ENCODE measurements at places on chromosomes 12 and 14.

DNA sequence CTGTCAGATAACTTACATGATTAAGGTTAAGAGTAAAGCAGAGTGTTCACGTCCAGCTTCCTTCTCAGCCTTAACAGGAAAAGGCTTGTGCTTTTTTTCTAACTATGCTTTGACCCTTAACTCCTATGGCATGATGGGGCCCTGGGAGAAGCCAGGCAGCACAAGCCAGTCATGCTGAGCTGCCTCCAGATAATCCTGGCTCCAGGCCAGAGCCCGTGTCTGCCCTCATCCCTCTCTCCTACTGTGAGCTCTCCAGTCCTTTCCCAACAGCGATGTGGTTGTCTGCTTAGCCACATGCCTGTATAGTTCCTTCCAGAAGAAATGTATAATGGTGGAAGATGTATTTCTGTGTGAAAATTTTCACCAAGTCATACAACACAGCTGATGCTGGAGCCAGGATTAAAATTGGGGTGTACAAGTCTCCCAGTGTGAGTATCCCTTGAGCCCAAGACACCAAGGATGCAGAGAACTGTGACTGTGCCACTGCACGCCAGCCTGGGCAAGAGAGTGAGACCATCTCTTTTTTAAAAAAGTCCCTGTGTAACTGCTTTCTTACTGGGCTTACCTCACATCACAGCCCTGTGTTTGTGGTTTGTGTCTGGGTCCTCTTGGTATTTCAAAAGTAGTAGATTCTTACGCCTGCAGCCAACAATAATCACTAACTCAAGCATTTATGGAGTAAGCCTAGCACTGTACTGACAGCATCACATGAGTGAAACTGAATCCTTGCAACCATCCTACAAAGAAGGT lies 7.9 kb upstream of the ITFG2 start:
- no peak for DNase-seq

DNA sequence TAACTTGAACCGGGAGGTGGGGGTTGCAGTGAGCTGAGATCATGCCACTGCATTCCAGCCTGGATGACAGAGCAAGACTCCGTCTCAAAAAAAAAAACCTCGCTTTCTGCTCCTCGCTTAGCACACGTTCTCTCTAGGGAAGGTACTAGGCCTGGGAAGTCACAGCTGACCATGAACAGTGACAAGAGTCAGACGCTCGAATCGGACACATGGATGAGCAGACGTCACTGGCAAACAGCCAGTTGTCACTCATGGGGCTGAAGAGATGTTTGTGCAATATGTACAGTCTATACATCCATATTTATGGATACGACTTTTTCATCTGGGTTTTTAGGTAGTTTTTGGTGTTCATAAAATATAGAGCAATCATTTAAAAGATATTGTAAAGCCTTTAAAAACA lies 19.4 kb downstream of the TCHP start:
- no peak for DNase-seq

- DNase-seq, result no peak
These were observed 1.8 kb downstream of the GDF3 start for GRCh38 chr12:7693793-7694192.

DNA sequence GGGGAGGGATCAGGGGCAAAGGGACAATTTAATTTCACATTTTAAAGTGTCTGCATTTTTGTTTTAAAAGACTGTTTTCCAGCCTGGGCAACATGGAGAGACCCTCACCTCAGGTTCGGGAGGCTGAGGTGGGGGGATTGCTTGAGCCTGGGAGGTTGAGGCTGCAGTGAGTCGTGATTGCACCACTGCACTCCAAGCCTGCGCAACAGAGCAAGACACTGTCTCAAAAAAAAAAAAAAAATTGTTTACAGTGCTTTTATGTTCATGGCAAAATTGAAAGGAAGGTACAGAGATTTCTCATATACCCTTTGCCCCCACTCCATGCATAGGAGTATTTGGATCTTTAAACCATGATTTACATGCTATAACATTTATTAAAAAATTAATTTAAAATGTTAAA lies 16.4 kb upstream of the HVCN1 start:
- no peak for DNase-seq

GRCh38 chr14:34650786-34651584 lies 21.0 kb upstream of the SNX6 start:
- DNase-seq, result no peak

DNA sequence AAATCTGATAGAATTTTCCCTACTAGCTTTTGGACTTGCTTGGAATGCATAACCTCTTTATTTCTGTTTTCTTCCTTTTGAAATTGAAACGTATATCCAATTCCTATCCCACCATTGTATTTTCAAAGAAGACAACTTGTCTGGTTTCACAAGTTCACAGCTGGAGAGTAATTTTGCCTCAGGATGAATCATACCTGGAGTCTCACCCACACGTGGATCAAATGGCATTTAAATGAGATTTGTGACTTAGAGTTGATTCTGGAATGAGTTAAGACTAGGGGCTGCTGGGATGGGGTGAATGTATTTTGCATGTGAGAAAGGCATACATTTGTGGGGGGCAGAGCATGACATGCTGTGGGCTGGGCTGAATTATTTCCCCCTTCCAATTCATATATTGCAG lies 516.5 kb upstream of the MGAT4C start:
- no peak for DNase-seq

GRCh38 chr14:67526676-67527459 lies 6.2 kb upstream of the PLEKHH1 start:
- peak; percentile 14 for DNase-seq

All from effector memory CD8-positive, alpha-beta T cell (primary cell).